HFFc6 (cell line): ENCODE measurements at places on chromosomes 16 and 17. TPM values are rescaled to one million over a fixed set of nuclear protein-coding genes. Genes with fewer than 3 reads are reported as not detected.

- DNase-seq: no peak
Observed at GRCh38 chr17:39126436-39126835, 25.0 kb downstream of the PLXDC1 start.

DNA sequence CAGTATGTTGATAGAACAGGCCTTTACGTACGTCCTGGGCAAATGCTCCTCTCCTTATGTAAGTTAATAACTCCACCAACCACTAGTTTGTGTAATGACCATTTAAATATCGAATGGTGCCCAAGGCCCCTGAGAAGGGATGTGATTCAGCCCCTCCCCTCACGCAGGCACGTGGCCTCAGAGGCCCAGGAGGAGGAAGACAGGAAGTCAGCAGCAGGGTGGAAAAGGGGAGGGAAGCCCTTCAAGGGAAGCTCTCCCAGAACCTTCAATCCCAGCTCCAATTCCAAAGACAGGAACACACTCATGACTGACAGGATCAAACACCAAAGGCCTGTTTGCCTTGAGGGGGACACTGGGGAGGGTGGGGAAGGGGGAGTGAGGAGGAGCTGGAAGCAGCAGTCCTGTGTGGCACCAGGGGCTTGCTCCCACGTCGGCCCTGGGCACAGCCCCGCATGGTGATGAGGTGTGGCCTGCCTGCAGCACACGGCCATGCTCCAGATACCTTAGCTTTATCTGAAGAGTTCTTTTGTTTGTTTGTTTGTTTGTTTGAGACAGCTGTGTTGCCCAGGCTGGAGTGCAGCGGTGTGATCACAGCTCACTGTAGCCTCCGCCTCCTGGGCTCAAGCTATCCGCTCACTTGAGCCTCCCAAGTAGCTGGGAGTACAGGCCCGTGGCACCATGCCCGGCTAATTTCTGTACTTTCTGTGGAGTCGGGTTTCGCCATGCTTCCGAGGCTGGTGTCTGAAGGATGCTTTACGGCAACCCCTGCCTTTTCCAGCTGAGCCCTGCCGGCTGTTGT is 105.0 kb downstream of the ZNF778 start:
- no peak for DNase-seq

DNA sequence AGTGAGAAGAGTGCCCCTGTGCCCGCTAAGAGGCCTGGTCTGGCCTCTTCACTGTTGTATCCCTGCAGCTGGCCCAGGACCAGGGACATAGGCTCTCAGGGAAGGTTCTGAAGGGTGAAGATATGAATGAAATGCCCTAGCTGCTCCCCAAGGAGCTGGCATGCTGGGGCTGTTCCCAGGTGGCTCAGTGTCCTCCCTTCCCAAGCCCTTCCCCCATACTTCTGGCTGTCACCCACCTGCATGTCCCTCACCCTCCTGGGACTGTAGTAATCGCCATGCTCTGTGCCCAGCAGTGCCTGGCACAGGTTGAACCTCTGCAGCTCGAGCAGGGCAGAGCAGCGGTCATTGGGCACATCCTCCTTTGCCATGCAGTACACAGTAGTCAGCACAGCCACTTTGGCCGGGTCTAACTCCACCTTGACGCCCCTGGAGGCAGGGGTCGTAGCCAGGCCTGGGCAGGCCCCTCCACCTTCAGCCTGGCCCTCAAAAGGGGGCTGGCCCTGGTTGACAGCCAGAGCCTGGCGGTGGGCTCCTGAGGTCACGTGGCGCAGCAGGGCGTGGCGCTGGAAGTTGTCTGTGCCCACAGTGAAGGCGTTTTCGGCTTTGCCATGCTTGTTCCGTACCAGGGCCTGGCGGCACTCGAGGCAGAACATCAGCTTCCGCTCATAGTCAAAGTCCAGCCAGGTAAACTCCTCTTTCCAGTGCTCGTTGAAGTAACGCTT is 7.6 kb downstream of the C17orf113 start:
- no peak for DNase-seq

Gene BCL7C
- total RNA-seq: 42.7 to 53.8 TPM (median 49.2 TPM) in 3 replicates

DNA sequence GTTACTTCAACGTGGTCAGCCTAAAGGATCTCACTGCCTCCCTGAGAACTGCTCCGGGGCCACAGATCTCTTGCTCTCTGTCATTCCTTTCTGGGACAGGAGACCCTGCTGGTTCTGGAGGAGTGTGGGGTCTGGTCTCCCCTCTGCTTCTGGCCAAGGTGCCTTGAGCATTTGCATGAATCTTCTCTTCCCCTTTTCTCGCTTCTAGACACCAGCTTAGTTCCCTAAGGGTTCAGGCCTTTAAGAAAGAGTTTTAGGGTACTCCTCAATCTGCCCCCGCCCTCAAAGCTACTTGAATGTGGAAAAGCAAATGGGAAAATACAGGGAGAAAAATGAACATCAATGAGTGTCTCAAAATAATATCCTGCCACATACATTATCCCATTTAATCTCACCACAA is 48.1 kb downstream of the WSB1 start:
- no peak for DNase-seq

- DNase-seq: no peak
Observed at GRCh38 chr17:30716461-30717290, 107.8 kb downstream of the CRLF3 start.

GRCh38 chr16:49491771-49492761 is 118.5 kb downstream of the C16orf78 start:
- no peak for DNase-seq
